ENCODE measurements at places on chromosomes 6 and 20.

DNA sequence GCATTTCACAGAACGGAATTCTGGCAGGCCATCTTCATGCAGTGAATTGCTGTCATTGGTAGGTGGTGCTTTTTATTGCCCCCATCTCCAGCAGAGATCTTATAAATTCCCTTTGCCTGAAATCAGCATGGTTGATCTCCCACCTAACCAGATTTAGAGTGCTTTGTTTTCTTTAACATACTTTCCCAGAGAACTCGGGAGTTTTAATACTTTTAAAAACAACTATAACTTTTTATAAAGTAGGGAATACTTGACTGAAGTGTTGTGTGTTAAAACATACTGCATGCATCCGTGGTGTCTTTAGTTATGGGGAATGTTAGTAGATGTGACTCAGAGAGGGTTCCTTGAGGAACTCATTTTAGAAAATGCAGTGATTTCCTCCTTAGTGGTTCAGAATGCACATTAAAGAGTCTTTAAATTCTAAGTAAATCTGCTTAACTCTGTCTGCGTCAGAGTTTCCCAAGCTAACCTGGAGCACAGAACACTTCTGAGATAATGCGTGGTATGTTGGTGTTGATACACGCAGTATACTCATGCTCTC is 54.9 kb downstream of the AKAP12 start:
- DNase-seq: no peak

DNA sequence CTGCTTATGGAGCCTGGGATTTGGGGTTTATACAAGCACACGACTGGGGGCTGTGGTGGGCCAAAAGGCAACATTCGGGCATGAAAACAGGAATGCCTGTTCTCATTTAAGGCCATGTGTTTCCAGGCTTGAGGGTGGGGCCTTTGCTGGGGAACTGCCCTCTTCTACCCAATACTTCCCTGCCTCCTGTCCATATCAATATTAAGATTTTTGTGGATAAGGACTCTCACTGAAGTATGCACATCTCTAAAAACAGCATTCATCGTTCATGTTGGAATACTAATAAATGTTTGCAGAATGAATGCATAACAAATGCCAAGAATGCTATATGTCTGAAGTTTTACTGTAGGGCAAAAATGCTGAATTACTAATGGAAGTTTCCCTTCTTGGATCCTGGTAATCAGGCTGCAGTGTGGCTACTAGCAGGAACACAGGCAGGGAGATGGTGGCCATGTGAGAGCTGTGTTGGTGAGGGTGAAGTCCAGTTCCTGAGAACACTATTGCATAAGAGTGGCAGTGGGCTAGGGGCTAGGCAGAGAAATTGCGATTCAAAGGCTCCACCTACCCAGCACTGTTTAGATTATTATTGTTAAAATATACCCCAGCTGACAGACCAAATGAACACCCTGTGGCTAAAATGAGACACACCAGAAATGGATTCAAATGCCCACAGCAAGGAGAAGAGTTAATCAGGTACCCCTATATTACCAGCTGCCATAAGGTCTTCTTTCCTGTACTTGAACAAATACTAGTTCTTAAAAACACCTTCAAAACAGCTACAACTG is 644.3 kb downstream of the EPM2A start:
- no peak for DNase-seq

DNA sequence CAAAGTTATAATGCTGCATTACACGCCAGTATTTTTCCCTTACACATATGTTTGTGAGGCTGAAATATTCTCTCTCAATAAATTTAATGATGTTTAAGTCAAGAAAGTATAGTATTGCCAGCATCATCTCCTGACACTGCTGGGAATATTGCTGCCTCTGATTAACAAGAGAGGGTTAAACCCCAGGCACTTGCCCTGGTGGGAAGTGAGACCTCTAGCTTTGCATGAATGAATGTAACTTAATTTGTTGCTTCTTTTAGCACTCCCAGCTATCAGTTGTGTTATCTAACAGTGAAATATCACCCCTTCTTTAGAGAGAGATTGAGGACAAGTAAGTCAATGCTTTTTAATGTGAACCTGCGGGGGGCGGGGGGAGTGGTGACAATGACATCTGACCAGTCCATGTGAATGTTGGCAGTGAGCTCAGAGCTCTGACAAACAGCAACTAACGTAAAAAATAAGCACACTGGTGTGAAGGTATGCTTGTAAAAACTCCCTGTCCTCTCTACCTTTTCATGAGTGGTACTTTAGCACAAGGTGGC is 9.8 kb downstream of the FOXA2 start:
- DNase-seq: no peak

- DNase-seq: no peak
Observed at GRCh38 chr6:87789198-87789899, 87.3 kb upstream of the AKIRIN2 start.

- peak; percentile 33 for DNase-seq
Observed at GRCh38 chr20:43138061-43138770, 51.5 kb downstream of the PTPRT start.

DNA sequence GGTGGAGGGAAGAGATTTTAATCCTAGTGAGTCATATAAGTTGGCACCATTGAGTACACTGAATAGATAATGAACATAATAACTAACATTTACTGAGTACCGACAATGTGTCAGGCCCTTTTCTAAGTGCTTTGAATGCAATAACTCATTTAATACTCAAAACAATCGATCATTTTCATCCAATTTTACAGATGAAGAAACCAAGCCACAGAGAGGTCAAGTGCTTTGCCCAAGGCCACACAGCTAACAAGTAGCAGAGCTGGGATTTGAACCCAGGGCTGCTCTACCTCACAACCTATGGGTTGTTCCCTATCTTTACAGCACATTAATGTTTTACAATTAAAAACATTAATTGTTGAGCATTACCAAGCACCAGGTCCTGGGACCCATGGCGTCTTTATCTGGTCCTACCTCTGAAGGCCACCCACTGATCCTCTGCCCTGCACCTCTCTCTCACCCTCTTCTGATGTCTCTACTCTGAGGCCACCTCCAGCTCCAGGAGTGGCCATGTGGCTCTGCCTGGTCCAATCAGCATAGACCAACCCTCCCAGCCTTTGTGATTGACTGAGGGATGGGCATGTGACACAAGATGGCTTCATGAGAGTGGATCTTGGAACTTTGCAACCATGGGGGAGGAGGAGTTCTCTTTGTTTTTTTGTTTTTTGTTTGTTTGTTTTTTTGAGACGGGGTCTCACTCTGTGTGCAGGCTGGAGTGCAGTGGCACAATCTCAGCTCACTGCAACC is 83.9 kb downstream of the KCNB1 start:
- DNase-seq: no peak

GRCh38 chr6:43753570-43754183 is 16.3 kb upstream of the VEGFA start:
- no peak for DNase-seq

DNA sequence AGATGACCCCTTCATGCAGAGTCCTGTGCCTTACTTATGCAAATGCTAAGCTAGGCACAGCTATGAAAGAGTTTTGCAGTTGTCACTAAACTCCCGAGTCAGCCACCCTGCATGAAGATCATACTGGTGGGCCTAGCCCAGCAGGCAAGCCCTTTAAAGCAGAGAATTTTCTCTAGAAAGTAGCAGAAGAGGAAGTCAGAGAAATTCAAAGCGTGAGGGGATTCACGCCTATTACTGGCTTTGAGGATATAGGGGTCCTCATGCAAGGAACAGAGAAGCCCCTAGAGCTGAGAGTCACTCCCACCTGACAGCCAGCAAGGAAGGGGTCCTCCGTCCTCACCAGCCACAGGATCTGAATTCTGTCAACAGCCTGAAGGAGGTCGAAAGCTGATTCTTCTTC is 54.6 kb downstream of the MYB start:
- DNase-seq: no peak

GRCh38 chr20:50475681-50476292 is 34.4 kb upstream of the PTPN1 start:
- DNase-seq: no peak

DNA sequence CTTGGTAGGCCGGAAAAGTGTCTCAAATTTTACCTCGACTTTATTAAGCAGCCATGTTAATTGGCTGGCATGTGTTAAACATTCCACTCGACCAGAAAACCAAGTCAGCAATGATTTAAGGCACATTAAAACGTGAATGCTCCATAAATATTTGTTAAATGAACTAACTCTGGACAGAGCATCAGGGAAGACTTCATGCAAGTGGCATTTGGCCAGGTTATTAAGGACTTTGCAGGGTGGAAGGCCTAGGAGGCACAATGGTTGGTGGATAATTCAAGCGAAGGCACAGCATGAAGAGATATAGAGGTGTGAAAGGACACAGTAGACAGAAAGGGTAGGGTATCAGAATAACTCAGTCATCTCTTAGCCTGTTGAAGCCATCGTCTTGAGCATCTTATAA is 23.0 kb downstream of the ELOVL5 start:
- DNase-seq: no peak

DNA sequence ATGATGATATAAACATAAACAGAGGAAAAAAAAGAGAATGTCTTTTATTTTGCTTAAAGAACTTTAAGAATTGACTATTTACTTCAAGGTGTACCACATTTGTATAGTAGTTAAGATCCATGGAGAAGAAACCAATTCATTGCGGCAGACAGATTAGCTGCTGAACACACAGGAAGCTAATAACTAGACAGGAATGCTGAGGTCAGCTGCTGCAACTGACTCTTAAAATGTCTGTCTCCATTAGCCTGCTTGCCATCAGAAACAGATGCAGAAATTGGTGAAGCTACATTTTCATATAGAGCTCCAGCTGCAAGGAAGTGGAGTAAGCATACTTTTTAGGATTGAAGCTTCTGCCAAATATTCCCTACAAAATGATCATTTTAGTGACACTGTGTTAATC is 939.5 kb downstream of the EPHA7 start:
- no peak for DNase-seq

DNA sequence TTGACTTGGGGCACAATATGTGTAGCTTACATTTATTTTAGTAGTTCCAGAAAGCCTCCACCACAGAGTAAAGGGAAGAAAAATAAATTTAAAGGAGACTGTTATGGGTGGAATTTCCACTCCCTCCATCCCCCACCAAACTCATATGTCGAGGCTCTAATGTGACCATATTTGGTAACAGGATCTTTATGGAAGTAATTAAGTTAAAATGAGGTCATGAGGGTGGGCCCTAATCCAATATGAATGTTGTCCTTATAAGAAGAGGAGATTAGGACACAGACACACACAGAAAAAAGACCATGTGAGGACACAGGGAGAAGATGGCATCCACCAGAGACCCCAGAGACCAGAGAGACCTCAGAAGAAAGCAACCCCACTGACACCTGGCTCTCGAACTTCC is 189.7 kb downstream of the EDN1 start:
- no peak for DNase-seq

DNA sequence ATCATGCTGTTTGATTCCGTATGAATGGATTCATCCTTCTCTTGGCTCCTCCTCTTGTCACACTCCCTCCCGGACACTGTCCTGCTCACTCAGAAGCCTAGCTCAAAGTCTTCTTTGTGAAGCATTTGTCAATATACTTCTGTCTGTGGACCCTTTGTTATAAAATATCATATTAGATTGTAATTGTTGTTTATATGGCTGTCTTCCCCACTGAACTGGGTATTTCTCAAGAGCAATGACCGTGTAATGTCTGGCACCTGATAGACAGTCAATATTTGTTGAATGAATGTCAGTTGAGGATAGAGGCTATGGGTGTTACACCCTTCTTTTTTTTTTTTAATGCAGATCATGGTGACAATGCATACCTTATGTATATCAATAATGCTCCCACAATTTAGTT is 335.3 kb downstream of the SOX4 start:
- DNase-seq: no peak

DNA sequence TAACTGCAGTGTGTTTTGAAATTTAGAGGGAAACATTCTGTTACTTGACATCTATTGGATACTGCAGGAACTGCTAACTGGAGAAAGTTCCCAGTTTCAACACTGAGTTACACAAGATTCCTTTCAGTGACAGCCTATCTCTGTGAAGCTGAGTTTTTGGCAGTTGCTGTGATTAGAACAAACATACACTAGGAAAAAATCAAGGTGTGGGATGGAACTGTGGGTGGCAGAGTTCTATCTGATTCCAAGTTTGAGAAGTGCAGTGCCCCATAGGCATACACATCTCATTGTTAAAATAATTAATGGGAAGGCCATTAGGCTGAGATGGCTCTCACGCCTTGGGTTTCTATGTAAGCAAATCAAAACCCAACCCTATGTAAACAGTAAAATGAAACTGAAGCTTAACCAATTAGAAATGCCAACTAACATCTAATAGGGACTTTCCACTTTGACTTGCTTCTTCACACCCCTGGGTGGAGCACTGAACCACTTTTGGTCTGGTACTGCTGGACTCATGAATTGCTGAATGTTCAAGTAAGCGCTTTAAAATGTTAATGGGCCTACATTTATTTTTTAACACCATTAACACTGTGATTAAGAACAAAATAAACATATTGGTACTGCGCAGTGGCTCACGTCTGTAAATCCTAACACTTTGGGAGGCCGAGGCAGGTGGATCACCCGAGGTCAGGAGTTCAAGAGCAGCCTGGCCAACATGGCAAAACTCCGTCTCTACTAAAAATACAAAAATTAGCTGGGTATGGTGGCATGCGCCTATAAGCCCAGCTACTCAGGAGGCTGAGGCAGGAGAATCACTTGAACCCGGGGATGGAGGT is 55.2 kb upstream of the TBC1D7 start:
- no peak for DNase-seq

GRCh38 chr20:19807191-19807945 is 49.3 kb downstream of the RIN2 start:
- no peak for DNase-seq

DNA sequence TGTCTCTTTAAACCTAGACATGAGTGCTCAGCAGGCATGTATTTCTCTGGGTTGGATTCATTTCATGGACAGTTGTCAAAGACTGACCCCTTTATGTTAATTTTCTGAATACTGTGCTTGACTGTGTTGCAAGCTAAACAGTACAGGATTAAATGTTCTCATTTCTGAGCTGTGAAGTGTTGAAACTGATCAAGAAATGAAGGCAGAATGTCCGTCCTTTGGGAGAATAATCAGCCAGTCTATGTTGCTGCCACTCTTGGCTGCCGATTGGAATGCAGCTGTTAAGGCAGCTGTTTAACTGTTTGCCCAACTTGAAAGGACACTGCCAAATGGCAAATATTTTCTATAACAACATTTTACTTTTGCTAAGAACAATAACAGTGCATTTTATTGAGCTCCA is 87.3 kb downstream of the CEP57L1 start:
- no peak for DNase-seq

GRCh38 chr20:23143098-23143497 is 57.0 kb upstream of the CD93 start:
- DNase-seq: no peak

GRCh38 chr6:105981002-105981887 is 104.9 kb upstream of the PRDM1 start:
- no peak for DNase-seq

DNA sequence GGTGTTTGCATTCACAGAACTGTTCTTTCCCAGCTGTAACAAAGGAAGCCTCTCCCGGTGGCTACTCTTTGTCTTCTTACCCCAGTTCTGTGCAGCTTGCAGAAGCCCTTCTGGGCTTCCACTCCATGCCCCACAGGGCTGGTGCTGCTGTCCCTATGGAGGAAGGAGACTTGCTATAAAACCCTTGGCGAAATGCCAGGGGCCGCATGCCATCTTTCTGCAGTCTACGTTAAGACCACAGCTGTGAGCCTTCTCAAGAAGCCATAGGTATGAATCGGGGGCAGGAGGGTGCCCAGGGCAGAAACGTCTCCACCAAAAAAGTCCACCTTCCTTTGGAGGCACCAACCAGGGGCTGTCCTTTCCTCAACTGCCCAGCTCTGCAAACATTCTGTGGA is 60.7 kb downstream of the PRND start:
- DNase-seq: no peak
